ENCODE measurements at places on chromosomes 12 and 14.

- no peak for DNase-seq
These were observed 74.2 kb downstream of the APOBEC1 start for GRCh38 chr12:7591531-7591930.

GRCh38 chr12:98894412-98895085, 249.5 kb downstream of the APAF1 start:
- DNase-seq: peak; percentile 13

DNA sequence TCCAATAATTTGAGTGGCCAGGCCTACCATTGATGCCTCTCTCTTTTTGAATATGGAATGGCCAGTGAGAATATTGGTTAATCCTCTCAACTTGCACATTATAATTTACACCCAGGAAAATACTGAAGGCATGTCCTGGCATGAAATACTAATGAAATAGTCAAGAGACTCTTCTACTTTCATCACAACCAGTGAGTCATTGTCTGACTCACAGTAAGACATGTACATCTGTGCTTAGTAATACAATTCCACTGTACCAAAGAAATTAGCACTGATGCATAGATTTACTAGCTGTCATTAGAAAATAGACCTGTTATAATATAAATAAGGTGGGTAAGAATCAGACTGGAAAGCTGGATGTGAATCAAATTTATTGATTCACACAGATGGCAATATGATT, 31.6 kb downstream of the KCNC2 start:
- peak; percentile 0 for DNase-seq

DNA sequence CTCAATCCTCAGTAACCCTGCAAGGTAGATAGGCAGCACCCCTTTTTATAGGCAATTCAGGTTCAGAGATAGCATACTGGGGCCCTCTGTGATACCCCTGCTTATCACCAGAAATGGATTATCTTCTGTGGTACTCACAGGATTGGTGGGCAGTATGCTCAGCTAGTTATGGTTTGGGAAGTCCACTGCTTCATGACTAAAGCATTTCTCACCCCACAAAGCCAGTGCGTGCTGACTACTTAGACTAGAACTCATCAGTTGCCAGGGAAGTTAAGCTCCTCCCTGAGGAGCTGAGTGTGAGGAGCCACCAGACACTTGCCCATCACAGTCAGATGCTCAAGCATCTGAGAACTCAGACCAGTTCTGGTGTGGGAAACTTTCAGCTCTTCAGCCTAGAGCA, 76.3 kb downstream of the SCAF11 start:
- DNase-seq: no peak

DNA sequence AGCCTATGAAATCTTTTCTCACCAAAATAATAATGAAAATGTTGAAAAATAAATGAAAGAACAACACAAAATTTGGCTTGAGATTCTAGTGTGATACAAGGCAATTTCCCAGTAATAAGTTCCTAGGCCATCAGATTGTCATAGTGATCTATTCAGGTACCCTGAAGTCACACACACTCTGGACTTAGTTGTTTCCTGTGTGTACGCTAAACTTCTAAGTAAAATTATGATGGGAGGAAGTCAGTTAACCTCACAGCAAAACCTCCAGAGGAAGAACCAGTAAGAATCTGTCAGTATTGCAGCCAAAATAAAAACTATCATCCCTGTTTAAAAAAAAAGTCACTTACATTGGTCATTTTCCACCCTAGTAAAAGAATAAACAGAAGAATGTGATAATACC, 81.9 kb downstream of the DBX2 start:
- peak; percentile 32 for DNase-seq

- no peak for DNase-seq
These were observed 334.1 kb downstream of the BCL11B start for GRCh38 chr14:98937712-98938505.

GRCh38 chr14:73945159-73945670, 4.7 kb downstream of the FAM161B start:
- DNase-seq: no peak

DNA sequence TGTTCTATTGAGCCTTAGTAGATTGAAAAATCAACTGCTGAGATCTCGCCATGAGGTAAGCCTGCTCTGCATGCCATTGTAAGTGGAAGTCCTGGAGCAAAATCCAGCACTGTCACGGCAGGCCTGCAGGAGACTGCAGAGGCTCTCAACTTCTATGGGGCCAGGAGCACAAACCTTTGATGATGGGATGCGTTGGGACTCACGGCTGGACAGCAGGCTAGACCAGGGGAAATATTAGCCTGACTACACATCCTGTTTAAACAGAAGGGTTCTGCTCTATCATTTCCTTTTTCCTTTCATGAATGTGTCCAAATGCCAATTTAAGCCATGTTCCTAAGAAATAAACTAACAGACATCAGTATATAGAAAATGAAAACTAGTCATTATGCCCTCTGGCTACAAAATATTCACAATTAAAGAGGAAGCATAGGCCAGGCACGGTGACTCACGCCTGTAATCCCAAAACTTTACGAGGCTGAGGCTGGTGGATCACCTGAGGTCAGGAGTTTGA, 33.9 kb upstream of the RASSF8 start:
- peak; percentile 12 for DNase-seq

DNA sequence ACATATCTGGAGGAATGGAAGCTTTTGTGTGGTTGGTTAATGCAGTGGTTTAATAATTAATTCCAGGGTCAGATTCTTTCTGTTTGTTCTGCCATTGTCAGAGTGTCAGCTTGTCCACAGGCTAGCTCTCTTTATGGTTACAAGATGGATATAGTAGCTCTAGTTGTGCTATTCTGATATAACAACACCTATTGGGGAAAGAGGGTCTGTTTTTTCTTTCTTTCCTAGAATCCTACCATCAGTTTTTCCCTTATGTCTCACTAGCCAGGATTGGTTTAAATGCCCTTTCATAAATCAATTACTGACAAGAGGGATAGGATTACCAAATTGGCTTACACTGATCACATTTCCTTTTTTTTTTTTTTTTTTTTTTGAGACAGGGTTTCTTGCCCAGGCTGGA, 27.8 kb downstream of the CNOT2 start:
- DNase-seq: no peak

DNA sequence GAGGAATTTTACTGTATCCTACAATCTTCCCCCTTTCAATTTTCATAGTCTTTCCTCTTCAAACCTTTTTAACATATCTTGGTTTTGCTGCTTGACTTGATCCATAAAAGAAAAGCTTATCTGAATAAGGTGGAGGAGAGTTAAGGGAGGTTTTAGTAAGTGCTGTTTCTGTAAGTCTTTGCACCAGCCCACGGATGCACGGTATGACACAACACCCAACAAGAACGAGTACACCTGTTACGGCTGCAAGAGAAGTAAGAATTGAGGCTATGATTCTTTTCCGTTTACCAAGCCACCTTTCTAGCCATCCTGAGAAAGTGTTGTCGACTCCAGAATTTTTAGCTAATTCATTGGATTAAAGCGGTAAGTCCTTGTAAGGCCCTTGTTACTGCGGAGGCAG, 26.1 kb upstream of the CPNE8 start:
- DNase-seq: no peak

DNA sequence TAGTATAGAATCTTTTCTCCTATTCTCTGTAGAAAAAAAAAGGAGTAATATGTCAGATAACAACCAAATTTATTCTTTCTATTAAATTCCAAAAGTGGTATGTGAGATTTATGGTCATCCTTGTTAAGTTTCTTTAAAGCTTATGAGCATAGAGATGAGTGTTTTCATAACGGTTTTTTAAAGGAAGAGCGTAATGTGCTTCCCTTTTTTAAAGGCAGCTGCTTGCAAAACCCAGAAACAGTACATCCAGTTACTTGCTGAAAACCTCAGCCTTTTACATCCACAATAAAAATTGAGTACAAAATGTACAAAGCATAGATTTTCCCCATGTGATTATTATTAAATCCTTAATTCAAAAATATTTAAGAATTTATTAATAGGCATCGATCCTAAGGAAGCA, 53.6 kb upstream of the CD163 start:
- DNase-seq: peak; percentile 68

GRCh38 chr12:29455087-29455486, 42.4 kb downstream of the OVCH1 start:
- no peak for DNase-seq

Data from common myeloid progenitor, CD34-positive (primary cell).